ENCODE measurements at places on chromosomes 16 and 17.

DNA sequence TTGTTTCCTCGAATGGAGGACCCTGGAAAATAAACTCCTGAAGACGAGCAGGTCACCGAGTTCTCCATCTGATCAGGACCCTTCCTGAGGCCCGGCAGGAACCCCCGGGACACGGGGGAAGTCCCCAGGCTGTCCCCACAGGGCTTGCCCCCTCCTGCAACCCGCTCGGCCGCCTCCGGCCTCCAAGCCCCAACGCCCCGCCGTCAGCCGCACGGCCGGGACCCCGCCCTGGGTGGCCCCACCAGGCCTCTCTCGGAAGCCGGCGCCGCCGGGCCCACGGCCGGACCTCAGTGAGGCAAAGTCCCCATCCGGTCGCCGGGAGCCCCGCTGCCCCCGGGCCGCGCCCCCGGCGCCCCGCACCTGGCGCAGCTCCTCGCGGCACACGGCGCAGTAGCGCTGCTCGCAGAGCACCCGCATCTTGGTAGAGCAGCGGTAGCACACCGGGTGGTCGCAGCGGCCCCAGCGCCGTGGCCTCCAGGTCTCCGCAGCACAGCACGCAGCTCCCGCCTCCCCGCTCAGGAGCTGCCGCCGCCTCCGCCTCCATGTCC lies 383 bp downstream of the ZNF598 start:
- DNase-seq, result no peak

GRCh38 chr17:50882851-50883250 lies 16.7 kb upstream of the TOB1 start:
- no peak for DNase-seq

DNA sequence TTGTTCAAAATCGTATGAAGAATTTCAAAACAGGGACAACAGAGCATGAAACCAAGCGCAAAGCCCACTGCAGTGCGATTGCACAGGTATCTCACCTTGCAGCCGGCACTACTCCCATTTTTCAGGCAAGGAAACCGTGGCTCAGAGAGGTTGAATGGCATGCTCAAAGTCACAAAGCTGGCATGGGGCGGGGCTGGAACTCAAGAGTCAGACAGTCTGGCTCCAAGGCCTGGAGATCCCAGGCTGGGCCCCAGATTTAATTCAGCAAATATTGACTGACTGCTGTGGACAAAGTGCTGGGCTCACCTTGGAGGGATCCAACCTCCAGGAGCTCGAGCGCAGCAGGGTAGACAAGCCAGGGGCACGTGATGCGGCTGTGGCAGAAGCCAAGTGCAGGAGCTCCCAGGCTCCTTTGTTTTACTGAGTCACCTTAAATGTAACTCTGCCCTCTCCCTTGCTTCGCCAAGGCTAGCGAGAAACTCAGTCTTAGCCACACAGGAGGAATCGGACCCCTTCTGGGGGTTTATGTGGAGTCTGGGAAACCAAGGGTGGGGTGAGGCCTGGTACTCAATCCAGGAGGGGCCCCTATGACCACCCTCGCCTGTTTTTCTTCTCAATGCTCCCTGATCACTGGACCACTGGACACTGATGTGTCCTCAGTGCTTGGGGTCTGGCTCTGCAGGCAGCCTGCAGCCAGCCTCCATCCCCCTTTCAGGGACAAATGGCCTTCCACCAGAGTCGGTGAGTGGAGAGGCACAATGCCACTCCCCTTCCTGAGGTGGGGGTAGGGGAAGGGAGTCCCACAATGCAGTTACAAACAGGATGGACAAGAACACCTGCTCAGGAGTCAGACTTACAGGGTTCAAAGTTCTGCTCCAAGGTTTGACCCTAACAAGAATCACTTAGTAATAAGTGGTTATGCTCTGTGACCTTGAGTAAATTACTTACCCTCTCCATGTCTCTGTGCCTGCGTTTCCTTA lies 3.9 kb upstream of the SPATA20 start:
- DNase-seq, result no peak

DNA sequence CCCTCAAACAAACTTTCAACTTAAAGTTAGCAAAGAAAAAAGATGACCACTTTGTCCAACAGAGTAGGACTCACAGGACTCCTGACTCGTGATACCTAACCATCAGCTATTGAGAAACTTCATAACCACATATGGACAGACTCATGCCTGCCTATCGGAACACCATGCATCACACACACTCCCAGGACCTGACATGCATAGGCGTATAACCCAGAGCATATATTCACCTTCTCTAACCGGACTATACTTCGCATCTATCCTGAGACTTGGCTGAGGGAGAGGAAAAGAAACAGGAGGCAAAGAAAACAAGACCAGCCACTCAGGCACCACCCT lies 2.2 kb downstream of the PIP4K2B start:
- no peak for DNase-seq

DNA sequence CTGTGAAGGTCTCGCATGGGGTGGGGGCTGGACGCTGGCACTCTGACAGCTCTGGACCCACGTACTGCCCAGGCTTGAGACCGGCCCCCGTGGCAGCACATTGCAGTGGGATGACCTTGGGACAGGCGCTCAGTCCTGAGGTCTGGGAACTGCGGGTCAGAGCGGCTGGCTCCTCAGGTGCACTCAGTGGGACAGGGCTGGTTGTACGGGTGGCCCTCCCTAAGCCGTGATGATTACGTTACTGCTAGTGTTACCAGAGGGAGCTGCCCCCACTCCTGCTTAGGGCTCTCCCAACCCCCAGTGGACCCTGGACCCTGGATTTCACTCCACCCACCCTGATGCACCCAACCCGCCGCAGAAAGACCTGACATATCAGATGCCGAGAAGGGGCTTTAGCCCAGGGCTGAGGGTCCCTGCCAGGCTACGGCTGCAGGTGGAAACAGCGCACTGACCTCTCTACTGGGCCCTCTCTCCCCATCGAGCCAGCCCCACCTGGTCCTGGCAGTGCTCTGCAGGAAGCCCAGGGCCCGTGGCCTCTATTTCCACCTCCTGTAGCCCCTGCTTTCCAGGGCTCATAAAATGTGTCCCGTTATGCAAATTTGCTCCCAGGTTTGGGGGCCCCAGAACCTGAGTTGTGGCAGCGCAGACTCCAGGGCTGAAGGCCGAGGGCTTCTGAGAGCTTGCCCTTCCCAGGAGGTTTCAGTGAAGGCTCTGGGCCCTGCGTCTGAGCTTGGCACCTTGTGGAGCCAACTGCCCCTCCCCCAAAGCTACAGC lies 77.2 kb downstream of the RTN4RL1 start:
- no peak for DNase-seq

DNA sequence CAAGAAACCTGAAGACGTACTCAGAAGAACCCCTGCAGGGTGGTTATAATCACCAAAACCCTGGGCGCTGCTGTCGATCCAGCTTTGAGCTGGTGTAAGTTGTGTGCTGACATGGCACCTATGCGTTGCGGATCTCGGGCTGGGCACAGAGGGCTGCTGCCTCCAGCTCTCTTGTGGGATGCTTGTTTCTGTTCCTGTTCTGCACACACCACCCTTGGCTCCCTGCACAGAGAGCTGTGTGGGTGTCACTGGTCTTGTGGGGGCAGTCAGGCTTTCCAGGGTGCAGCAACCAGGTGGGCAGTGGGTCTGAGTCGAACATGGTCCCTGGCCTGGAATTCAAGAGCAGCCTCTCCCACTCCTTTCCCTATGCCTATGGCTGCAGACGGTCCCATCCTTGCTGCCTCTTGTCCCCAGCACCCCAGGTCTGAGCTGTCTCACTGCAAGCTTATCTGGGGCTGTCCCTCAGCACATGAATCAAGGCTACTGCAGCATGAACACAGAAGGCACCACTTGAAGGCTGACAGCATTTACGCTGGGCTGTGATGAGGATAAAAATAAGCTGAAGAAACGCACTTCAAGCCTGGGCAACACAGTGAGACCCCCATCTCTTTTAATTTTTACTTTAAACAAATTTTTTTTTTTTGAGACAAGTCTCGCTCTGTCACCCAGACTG lies 20.1 kb downstream of the ZNF276 start:
- no peak for DNase-seq

DNA sequence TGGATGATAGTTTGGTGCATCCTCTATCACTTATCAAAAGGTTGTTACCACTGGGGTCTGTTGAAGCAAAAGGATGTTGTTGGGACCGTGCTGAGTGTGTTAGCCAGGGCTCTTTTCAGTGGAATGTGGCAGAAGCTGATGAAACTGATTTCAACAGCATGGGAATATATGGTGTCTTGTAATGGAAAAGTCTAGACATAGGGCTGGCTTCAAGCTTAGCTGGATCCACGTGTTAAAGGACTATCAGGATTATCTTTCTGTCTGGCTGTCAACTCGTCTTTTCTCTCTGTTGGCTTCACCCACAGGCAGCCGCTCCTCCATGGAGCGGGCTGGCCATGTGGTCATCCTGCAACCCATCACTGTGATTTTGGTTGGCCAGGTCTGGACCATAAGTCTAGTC lies 8.7 kb downstream of the SNX29 start:
- no peak for DNase-seq

GRCh38 chr17:948284-948852 lies 31.2 kb downstream of the NXN start:
- no peak for DNase-seq

- no peak for DNase-seq
Observed at GRCh38 chr17:2237950-2238349, 65.6 kb downstream of the SMG6 start.

GRCh38 chr17:5610956-5611355 lies 26.6 kb upstream of the NLRP1 start:
- DNase-seq, result no peak

DNA sequence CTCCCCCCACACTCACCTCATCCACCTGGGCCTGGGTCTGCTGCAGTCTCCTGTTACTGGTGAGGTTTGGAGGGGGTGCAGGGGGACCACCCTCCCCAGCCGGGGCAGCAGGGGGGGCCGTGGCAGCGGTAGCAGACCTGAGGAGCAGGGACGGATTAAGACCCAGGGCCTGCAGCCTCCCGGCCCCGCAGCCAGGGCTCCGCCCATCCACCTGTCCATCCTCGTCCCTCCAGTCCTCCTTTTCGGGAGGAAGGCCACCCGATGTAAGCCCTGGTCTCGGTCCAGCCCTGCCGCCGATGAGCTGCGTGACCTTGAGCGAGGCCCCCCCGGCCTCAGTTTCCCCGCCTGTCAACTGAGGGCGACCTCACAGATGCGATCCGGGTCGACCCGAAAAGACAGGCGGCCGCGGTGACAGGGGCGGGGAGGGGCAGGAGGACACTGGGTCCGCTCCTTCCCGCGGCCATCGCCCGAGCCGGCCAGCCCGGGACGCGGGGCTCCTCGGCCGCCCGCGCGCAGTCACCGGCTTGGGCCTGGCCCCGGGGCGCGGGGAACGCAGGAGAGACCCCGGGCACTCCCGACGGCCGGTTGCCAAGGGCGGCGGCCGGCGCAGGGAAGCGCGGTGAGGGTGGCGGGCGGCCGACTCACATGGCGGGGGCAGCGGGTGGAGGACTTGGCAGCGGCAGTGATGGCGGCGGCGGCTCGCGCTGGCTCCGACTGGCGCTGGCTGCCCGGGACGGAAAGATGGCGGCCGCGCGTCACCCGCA lies at the start of gene VAMP2:
TSS of gene VAMP2 (minus strand) at position 716 of the 764 bp plus-strand sequence. CDS start at position 647, 69 bp downstream.
- peak; percentile 90 for DNase-seq

- DNase-seq, result no peak
Observed at GRCh38 chr16:30567160-30567990, 4.1 kb downstream of the ZNF688 start.

DNA sequence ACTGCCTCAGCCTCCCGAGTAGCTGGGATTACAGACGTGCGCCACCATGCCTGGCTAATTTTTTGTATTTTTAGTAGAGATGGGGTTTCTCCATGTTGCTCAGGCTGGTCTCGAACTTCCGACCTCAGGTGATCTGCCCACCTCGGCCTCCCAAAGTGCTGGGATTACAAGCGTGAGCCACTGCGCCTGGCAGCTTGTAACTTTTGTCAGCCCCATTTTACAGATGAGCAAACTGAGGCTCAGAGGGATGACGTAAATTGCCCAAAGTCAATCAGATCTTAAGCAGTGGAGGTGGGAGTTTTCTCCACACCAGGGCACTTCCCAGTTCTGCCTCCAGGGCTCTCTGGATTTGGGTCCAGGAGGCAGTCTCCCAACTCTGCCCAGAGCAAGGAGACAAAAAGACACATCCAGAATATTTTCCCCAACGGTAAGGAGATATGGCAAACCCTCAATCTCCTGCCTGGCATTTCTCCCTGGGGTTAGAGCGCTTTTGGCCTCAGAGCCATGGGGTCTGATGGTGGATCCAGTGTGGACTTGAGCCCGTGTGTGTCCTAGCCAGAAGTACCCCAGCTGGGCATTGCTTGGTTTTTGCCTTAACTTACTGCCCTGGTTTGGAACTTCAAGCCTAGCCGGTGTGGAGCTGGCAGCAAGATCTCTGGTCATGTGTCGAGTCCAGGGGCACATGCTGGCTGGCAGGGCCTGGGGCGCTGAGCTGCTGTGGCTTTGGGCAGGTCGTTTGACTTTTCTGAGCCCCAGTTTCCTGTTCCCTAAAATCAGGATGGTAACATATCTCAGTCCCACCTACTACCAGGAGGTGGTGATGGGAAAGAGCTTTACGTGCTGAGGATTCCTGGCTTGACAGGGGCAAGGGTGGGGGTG lies 3.4 kb downstream of the ADAM11 start:
- no peak for DNase-seq

- DNase-seq, result peak; percentile 91
Observed at GRCh38 chr16:2090777-2091546, 43.2 kb downstream of the TSC2 start.

DNA sequence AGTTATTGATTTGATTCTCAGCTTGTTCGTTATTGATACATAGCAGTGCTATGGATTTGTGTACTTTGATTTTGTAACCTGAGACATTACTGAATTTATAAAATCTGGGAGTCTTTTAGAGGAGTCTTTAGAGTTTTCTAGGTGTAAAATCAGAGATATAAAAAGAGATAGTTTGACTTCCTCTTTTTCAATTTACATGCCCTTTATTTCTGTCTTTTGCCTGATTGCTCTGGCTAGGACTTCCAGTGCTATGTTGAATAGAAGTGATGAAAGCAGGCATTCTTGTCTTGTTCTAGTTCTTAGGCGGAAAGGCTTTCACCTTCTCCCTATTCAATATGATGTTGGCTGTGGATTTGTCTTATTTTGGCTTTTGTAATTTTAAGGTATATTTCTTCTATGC lies 106.2 kb downstream of the PHKB start:
- no peak for DNase-seq

DNA sequence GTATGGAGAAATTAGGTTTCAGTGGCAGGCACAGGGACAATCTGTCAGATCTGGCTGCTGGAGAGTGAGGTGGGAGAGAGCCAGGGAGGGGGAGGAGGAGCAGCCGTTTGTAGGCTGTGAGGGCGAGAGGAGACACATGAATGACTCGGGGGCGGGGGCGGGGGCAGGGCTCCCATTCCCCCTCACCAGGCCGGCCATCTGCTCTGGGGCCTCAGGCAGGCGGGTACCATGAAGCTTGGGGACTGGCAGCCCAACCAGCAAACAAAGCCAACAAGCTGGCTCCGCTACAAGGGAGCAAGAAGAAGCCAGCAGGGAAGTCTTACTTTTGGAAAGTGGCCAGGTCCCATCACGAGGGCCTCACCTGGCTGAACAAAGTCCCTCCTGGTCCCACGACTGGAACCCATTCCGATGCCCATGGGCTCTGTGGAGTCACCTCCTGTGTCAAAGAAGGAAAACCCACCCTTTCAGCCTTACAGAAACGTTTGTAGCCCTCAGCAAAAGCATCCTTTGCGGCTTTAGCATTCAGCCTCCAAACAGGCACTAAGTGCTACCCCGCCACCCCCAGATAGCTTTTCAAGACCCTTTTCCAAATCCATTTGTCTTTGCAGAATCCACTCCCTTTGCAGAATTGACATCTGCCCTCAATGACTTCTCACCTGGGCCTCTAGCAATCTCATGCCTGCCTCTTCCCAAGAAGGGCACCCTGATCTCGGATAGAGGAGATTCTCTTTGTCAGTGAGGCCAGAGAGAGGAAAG lies 9.2 kb upstream of the SSTR2 start:
- DNase-seq, result no peak

- peak; percentile 60 for DNase-seq
Observed at GRCh38 chr17:38912221-38912813, 13.1 kb upstream of the LASP1NB start.
